Jurkat, Clone E6-1 (cell line): ENCODE measurements at places on chromosomes 1 and 21.

DNA sequence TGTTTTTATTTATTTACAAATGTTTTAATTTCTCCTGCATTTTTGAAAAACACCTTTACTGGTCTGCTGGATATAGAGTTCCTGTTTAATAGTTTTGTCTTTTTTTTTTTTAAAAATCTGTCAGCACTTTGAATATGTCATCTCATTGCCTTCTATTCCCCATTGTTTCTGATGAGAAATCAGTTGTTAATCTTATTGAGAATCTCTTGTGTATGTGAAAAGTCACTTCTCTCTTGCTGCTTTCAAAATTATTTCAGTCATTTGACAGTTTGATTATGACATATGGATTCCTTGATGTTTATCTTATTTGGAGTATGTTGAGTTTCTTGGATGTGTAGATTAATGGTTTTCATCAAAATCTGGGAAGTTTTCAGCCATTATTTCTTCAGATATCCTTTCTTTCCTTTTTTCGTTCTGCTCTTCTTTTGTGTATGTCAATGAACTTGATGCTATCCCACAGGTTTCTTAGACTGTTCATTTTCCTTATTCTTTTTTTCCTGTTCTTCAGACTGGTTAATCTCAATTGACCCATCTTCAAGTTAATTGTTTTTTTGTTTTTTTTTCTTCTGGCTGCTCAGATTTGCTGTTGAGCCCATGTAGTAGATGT, 51.2 kb upstream of the CCDC190 start:
- DNase-seq = no peak

- peak; percentile 45 for DNase-seq
Measured at GRCh38 chr1:11842154-11843041, 5.2 kb downstream of the NPPA start.

DNA sequence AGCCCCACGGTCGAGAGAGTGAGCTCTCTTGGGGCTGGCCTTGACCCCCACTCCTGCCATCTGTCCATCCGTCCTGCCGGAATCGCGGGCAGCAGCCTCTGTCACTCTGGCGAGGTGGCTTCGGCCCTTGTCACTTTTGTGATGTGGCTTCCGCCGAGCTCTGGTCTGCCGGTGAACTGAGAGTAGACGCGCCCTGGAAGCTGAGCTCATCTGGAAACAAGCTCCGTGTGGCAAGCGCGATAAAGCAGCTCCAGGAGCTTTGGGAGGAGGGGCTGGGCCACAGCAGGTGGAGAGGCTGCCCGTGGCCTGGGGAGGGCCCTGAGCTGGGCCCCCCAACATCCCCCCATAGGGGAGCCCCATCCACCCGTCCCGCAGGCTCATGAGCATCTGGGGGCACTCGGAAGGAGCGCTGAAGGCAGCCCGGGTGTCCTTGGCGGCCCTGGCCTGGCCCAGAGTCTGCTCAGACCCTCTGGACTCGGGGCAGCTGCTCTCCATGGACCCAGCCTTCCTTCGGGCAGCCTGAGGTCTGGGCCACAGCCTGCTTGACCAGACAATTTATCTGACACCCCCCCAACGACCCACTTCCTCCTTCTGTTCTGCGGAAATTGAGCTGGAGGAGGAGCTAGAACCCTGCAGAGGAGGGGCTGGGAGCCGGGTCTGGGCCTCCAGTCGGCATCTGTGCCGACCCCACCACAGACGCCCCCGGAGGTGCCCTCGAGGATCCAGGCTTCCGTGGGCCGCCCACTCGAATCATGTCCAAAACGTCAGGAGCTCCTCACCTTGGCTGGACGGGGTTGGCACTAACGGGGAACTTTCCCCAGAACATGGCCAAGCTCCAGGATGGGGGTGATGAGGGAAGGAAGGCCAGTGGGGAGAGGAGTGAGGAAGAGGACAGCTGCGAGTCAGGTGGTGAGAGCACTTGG, 59.1 kb downstream of the SLC19A1 start:
- DNase-seq = no peak

- no peak for DNase-seq
Measured at GRCh38 chr1:174791863-174792262, 207.9 kb upstream of the CACYBP start.

GRCh38 chr1:32703479-32704291, 1.1 kb upstream of the SYNC start:
- DNase-seq = no peak

DNA sequence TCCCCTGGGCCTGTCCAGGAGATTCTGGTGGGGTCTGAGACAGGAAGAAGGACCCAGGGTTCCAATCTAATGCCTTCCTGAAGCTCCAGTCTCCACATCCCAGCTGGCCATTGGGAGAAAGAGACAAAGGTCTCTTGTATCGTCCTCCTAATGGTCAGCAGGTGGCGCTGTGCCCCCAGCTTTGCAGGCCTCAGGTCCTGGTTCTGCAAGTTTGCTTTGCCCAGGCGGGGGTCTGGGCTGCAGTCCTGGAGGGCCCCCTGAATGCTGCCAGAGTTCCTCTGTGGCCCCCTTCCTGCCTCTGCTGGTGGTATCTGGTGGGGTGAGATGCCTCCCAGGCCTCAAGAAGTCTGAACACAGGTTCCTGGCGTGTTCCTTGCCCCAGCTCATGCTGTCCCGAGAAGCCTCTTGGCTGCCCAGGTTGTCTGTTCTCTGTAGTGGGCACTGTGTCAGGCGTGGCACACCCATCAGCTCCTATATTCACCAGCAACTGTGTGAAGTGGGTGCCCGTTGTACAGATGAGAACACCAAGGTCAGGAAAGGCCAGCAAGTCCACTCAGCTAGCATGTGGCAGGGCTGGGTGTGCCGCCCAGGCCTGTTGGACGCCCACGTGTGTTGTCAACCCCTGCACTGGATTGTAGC, 33.8 kb upstream of the CSF3R start:
- DNase-seq = peak; percentile 17

GRCh38 chr1:27157194-27157593, 2.3 kb upstream of the SLC9A1 start:
- no peak for DNase-seq

- DNase-seq = no peak
Measured at GRCh38 chr1:119324198-119324597, 44.4 kb upstream of the HAO2 start.

- DNase-seq = no peak
Measured at GRCh38 chr1:36913016-36913415, 121.3 kb downstream of the GRIK3 start.
